ENCODE measurements at places on chromosomes 16 and 17.

DNA sequence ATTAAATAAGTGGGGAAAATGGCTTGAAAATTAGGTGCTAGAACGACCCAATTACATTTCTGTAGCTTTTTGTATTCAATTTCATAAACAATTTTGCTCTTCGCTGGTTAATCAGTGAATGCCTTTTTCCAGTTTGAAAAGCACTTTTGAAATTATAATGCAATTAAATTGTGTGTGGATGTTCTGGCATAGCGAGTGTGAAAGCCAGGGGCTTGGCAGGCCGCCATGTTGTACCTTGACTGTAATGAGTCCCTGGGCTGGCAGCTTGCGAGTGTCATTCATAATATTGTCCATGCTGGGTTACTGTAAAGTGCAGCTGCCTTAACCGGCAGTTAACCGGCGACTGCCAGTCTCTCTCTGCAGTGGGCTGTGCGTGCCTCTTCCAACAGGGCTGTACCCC, 177.8 kb downstream of the CCDC182 start:
- DNase-seq, result no peak

DNA sequence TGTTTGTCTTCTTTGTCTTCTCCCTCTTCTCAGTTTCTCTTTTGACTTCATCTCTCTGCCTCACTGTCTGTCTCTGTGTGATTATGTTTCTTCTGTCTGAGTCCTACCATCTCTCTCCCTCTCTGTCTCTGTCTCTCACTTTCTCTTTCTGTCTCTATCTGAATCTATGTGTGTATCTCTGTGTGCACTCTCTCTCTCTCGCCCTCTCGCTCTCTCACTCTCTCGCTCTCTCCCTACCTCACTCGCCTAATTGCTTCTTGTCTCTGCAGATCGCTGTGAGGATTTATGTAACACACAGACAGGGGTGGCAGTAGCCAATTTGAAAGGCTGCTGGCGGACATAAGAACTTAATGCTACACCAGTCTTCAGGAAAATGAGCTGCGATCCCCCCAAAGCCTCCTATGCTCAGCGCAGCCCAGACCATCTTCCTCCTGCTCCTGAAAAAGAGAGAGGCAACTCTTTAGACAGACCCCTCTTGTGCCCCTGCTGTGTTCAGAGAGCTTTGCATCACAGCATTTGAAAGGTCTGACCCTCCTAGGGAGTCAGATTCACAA, 140.9 kb downstream of the CCT6B start:
- DNase-seq, result no peak

GRCh38 chr17:43125967-43126910, 1.1 kb upstream of the BRCA1 start:
- no peak for DNase-seq

DNA sequence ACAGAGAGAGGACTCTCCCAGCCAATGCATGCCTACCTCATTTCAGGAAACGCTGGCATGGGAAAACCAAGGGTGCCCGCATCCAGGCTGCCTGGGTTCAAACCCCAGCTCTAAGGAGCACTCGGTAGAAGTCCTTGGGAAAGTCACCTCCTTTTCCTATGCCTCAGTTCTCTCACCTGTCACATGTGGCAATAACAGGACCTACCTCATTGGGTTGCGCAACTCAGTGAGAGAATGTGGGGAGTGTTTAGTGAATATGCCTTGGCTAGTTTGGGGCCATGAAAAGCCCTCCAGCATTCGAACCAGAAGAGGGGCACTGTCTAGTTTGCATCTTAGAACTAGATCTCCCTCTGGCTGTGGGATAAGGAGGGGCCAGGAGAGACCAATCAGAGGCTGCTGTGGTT, 9.0 kb upstream of the NXPH3 start:
- DNase-seq, result no peak

- no peak for DNase-seq
Observed at GRCh38 chr17:28173031-28173561, 130.6 kb downstream of the NLK start.

DNA sequence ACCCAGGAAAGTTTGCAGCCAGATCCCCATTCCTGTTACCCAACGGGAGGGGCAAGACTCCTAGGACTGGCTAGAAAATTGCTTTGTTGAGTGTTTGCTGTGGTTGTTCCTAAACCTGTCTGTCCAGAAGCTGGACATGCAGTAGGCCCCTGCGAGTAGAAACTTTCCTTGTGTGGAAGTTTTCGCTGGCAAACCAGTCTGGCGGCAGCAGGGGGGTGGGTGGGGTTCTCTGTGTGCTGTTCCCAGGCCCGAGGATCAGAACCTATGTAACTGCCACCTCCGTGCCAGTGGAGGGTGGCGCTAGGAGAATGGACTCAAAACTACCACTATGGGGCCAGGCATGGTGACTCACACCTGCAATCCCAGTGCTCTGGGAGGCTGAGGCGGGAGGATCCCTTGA, 9.2 kb downstream of the SGSM2 start:
- DNase-seq, result no peak

- DNase-seq, result no peak
Observed at GRCh38 chr16:85449191-85449884, 163.8 kb upstream of the GSE1 start.

GRCh38 chr16:89759746-89760340, 38.5 kb downstream of the ZNF276 start:
- no peak for DNase-seq

DNA sequence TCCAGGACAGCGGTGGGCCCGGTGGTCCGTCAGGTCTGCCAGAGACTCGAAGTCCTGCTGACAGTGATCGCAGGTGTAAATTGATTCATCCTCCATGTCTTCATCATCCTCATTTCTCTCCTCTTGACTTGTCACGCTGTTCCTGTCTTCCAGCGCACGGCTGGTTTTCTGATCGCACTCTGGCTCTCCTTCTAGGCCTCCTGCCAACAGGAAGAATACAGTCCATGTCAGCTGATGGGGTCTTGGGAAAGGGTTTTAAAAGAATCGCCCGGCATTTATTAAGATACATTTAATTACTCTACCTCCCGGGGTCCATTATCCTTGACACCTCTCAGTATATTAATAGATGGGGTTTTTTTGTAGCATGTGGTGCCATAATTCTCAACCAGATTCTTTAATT, 125.1 kb downstream of the ZNF423 start:
- no peak for DNase-seq

GRCh38 chr16:85898521-85899442, at the start of gene IRF8:
Gene IRF8 (plus strand): TSS chr16:85899162. CDS start chr16:85903016, 3,854 bp downstream.
- DNase-seq, result peak; percentile 8

- DNase-seq, result no peak
Observed at GRCh38 chr16:82384017-82384416, 214.0 kb upstream of the MPHOSPH6 start.

DNA sequence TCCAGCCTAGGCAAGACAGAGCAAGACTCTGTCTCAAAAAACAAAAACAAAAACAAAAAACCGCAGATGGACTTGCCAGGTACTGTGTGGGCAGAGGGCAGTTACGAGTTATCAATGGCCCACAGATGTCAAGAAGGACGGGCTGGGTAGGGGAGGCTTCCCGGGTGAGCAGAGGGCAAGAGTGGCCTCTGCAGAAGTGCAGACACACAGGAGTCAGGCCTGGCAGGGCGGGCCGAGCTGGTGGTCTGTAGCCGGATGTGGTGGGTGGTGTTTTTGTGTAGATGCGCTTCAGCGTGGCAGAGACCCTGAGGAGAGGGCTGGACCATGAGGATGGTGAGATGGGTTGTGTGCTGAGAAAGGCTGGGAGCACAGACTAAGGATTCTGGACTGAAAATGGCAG, 44.9 kb upstream of the KDM6B start:
- no peak for DNase-seq

DNA sequence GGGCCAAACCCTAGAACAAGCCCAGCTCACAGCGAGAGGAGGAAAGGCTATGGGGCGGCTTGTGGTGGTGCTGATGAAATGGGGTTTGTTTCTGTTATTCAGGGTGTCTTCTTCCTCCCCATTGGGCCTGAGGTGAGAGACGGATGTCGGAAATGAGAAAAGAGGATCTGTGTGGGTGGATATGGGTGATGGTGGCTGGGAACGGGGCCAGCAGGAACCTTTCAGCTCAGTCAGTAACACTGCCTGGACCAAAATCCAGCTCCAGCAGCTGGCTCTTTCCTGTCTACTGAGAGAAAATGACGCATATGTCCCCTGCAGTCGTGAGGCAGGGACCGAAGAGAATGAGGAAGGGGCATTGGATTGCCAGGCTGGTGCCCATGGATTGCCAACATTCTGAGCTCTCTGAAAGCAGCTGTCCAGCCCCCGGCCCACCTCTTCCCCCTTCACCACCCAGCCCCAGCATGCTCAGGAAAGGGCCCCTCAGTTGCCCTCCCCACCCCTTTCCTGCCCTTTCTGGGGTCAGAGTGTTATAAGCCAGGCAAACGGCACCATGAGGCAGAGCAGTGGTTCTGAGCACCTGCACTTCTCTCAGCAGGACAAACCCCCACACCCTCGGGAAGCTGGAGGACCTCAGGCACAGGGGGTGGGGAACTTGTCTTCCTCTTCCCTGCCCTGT, 4.0 kb downstream of the MYH3 start:
- DNase-seq, result no peak

DNA sequence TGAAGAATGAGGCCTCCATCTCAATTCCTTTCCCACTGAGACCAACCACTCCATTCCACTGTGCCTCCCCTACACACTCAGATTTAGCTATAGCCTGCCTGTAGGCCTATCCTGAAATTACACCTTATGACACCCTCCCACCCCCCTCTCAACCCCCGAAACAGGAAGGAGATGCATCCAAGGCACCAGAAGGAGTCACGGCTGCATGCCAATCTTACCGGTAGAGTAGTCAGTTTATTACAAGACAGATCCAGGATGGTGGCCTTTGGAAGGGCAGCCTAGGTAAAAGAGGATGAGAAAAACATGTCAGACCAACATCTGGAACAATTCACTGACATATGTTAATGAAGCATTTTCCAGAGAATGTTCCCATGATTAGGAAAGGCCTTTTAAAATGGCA, 2.6 kb downstream of the LRRC59 start:
- DNase-seq, result no peak

DNA sequence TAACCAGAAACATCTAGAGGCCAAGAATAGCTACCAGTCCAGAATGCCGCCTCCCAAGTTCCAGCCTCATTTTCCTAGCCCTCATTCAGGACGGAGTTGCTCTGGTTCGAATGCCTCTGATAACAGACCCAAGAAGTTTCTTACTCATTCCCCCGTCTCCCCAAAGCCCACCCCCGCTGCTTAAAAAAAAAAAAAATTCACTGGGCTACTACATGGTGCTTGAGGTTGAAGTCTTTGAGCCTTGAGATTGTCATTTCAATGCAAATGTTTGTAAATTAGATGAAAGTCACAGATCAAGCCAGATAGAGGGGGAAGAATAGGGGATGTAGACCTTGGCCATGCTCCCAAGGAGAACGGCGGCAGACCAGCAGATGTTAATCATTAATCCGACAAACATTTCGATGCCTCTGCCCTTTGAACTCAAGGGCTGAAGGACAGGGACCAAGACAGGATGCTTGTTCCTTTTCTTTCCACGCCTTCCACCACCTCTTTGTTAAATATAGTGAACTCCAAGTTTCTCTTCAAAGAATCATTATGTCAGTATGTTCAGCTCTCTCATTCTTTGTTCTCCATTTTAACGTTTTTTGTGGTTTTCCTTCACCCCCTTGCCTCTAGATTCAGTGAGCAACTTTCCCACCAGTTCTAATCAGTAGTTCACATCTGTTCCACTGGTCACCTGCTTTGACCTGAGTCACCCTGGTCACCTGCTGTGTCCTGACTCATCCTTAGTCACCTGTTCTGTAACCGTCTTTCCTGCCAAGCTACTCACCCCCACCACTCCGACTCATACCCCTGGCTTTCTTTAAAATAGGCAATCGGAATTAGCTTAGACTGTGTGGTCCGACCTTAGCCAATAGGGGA, 190.3 kb downstream of the CPPED1 start:
- DNase-seq, result no peak

DNA sequence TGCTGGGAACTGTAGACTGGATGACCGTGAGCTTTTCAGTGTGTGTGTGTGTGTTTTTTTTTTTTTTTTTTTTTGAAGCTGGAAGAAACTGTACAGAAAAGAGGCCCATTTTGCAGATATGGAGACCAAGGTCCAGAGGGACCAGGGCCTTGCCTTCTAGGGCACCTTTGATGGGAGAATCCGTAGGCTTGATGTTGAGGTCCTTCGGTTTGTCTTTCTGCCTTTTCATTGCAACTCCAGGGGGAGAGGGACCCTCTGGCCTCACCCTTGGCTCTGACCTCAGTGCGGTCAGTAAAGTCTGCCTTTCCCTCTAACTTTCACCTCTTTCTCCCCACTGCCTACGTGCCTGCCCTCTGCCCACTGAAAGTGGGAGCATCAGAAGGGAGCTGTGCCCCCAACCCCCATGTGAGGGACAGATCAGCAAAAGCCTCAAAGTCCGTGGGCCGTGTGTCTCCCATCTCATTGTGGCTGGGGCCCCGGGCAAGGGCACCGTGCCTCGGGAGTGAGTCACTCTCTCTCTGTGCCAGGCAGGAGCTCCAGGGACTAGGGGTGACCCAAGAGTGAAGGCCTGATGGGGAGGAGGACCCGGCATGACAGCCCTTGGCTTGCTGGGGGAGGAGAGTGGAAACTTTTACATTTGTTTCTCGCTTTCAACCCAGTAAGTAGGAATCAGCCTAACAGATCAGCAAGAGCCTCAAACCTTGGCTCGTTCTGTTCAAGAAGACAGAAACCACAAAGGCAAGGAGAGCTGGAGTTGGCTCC, 123.6 kb downstream of the CMIP start:
- DNase-seq, result no peak

GRCh38 chr16:3946604-3947180, 66.2 kb upstream of the CREBBP start:
- DNase-seq, result no peak

DNA sequence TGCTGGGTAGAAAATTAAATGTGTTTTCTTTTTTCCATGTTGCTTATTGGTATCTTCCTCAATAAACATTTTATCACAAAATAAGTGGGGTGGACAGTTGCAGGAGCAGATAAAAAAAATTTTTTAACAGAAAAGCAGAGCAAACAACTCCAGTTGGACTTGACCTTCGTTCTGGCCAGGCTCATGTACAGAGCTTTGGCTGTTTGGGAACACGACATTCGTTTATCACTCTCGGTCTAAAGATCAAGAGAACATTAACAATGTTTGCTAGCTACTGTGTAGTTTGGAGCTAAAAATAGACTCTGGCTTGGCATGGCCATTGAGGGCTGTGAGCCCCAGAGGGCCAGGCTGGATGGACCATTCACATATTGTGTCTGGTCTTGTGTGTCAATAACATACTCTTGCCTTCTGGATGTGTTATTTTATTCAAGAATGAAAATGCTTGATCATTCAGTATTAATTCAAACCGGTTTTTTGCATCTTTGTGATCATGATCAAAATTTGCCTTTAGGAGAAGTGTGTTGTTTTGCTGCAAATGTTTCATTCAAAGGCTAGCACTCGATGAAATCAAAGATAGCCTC, 56.6 kb downstream of the TMEM186 start:
- DNase-seq, result no peak

GRCh38 chr17:3035968-3036280, 27.5 kb downstream of the OR1D5 start:
- no peak for DNase-seq

- no peak for DNase-seq
Observed at GRCh38 chr17:14351493-14351892, 50.6 kb downstream of the HS3ST3B1 start.

- no peak for DNase-seq
Observed at GRCh38 chr16:16909126-16909525, 530.2 kb downstream of the NPIPA7 start.

GRCh38 chr16:4689864-4690704, 3.3 kb upstream of the NUDT16L1 start:
- DNase-seq, result no peak

- no peak for DNase-seq
Observed at GRCh38 chr16:89363621-89364393, 126.6 kb downstream of the ANKRD11 start.

All from activated T-helper 1 cell treated with anti-CD3 and anti-CD28 coated beads, Interleukin-2, amount 50 U/mL, for 16 hours (primary cell).